ENCODE measurements at places on chromosomes 16 and 17.

- DNase-seq, result no peak
Observed at GRCh38 chr17:46788796-46789195, 29.7 kb downstream of the WNT3 start.

DNA sequence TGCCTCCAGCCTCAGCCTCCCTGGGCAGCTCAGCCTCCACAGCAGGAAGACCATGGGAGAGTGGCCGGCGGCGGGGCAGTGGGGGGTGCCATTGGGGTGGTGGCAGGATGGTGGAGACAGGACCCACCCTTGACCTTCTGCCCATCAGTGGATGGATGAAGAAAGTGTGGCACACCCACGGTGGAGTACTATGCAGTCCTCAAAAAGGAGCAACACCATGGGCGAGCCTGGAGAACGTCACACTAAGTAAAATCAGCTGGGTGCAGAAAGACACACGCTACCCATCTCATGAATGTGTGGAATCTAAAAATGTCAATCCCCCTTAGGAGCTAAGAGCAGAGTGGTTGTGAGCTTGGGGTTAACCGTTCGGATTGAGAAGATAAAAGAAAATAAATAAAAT lies 34.8 kb upstream of the ACSF3 start:
- DNase-seq, result no peak

DNA sequence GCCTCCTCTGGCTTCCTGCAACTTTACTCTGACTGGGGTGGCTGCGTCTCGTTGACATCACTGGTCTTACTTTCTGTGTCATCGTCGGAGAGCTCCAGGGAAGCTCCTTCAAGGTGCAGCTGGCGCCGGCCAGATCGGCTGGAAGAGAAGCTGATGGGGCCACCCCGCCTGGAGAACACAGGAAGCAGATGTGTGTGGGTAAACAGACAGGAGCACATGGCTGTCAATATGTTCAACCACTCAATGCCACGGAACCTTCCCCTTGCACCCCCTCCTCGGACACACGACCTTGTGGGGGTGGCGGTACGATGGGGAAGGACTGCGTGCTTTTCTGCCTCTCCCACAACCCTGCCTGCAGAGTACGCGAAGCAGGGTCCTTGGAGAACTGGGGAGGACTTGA lies 40.1 kb downstream of the NDEL1 start:
- DNase-seq, result no peak

GRCh38 chr16:67548265-67549126 lies 13.8 kb upstream of the CTCF start:
- no peak for DNase-seq

DNA sequence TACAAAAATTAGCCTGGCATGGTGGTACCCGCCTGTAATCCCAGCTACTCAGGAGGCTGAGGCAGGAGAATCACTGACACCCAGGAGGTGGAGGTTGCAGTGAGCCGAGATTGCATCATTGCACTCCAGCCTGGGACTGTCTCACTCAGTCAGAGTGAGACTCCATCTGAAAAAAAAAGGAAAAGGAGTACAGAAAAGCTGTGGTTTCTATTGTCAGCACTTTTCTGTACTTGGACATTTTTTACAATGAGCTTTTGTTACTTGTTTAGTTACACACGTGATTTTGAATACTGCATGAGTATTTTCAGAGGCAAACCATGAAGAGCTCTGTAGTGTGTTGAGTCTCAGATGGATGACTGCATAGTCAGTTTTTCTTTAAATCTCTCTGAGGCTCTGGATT lies 26.3 kb downstream of the ZC3H18 start:
- DNase-seq, result no peak

DNA sequence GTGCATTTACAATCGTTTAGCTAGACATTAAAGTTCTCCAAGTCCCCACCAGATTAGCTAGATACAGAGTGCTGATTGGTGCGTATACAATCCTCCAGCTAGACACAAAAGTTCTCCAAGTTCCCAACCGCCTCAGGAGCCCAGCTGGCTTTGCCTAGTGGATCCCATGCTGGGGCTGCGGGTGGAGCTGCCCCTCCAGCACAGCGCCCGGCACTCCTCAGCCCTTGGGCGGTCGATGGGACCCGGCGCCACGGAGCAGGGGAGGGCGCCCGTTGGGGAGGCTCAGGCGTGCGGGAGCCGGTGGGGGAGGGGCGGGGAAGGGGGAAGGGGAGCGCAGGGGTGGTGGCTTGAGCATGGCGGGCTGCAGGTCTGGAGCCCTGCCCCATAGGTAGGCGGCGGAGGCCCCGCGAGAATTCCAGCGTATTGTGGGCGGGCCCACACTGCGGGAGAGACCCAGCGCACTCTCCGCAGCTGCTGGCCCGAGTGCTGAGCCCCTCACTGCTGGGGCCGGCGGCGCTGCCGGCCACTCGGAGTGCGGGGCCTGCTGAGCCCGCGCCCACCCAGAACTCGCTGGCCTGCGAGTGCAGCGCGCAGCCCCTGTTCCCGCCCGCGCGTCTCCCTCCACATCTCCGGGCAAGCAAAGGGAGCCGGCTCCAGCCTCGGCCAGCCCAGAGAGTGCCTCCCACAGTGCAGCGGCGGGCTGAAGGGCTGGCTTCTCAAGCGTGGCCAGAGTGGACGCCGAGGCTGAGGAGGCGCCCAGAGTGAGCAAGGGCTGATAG lies 907.5 kb downstream of the CDH8 start:
- no peak for DNase-seq

- no peak for DNase-seq
Observed at GRCh38 chr17:83071966-83072562, 7.3 kb upstream of the METRNL start.

DNA sequence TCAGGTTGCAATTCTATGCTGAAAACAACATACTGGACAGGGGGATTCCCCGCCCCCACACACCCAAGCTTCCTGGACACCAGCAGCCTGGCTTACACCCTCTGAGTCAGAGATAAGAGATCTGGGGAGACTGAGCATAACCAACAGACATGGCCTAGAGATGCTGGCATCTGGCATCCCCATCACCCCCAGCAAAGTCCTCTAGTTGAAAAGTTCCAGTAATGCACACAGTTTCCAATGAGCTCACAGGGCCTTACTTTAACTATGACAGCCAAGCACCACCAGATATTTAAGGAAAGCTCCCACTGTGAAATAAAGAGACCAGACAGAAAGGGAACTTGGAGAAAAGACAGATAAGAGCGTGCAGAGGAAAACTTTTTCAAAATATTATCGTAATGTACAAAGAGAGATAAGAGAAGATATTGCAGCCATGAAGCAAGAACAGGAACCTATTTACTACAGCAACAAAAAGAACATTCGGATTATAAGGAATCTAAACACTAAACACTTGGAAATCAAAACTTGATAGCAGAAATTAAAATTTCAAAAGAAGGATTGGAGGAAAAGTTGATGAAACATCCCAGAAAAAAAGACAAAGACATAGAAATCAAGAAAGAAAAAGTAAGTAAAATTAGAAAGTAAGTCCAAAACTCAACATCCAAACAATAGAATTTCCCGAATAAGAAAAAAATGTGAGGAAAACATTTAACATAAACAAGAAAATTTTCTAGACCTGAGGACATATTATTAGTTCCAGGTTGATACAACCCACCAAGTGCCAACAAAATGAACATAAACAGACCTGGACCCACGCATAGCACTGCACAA lies 17.2 kb upstream of the ALOX15 start:
- DNase-seq, result no peak

GRCh38 chr16:1960665-1961630 lies 1.6 kb downstream of the NDUFB10 start:
- no peak for DNase-seq

DNA sequence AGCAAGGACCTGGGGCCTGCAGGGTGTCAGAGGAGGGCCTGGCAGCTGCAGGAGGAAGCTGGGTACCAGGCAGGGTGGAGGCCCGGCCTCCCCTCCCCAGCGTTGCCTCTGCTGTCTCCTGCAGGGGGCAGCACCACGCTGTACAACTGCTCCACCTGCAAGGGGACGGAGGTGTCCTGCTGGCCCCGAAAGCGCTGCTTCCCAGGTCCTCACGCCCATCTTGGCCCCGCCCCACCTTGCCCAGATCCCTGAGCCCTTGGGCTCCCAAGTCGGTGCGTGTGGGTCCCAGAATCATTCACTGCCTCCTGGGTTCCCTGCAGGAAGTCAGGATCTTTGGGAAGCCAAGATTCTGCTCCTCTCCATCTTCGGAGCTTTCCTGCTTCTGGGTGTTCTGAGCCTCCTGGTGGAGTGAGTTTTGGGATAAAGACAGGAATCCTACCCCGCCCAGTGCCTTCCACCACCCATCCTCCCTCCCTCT lies 1.2 kb downstream of the TMEM95 start:
- DNase-seq, result no peak

DNA sequence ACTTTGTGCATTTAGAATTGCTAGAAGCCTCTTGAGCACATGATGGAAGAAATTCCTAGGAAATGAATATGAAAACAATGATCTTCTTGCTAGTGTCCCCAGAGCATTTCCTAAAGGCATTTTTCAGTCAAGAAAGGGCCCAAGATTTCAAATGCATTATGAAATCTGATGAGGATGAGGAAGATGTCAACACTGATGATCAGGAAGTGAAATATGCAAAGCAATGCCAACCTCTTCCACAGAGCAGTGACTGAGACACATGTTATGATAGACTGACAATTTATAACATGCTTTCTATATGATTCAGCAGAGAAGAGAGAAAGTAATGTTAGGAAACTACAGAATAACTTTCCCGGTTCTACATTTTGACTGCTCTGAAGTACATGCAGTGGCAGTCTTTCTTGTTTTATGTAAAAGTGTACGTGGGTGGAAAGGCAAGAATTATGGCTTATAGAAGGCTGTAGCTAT lies 859.1 kb upstream of the GOT2 start:
- DNase-seq, result no peak

DNA sequence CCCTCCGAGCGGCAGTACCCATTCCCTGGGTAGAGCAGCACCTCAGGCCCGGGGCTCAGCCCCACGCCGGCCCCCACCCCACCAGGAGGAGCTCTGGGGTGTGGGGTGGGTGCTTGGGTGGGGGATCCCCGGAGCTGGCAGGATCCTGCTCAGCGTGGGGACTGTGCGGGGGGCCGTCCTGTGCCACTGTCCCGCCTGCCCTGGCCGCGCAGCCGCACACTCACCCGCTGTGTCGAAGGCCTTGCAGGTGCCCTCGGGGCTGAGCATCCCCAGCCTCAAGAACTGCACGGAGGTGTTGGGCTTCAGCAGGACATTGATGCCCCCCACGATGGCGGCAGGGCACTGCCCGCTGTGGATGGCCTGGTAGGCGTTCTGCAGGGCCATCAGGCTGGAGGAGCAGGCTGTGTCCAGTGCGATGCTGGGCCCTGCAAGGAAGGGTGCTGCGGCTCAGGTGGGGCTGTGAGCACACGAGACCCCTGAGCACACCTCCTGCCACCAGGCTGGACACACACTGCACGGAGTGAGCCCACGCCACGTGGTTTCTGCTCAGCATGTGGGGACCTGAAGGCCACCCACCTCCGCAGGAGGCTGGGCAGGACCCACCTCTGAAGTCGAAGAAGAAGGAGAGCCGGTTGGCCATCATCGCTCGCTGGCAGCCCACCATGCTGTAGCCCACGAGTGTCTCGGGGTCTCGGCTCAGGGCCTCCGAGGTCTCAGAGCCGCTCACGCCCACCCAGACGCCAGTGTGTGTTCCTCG lies 4.9 kb downstream of the FASN start:
- no peak for DNase-seq

- DNase-seq, result no peak
Observed at GRCh38 chr17:8832711-8833352, 33.7 kb upstream of the MFSD6L start.

DNA sequence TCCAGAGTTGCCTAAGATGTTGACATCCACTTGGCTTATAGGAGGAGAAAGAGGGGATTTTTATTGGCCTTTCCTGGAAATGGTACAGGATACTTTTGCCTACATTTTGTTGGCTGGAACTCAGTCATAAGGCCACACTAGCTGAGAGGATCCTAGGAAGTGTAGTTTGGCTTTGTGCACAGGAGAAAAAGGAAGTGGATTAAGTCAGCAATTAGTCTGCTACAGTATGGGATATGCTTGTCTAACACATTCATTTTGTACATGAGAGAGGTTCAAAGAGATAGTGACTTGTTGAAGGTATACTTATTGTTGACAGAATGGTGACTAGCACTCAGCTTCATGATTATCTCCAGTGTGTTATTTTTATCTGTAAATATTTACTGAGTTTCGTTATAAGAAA lies 10.3 kb downstream of the UTP18 start:
- no peak for DNase-seq

- DNase-seq, result no peak
Observed at GRCh38 chr16:56657555-56658326, at the start of gene MT1F. Gene MT1F, plus strand, starts transcription at chr16:56657959. Its CDS starts 100 bp downstream, at chr16:56658059.

- DNase-seq, result no peak
Observed at GRCh38 chr16:84917492-84917891, 93.8 kb downstream of the ZDHHC7 start.

- no peak for DNase-seq
Observed at GRCh38 chr17:13352747-13353415, 248.8 kb downstream of the HS3ST3A1 start.

DNA sequence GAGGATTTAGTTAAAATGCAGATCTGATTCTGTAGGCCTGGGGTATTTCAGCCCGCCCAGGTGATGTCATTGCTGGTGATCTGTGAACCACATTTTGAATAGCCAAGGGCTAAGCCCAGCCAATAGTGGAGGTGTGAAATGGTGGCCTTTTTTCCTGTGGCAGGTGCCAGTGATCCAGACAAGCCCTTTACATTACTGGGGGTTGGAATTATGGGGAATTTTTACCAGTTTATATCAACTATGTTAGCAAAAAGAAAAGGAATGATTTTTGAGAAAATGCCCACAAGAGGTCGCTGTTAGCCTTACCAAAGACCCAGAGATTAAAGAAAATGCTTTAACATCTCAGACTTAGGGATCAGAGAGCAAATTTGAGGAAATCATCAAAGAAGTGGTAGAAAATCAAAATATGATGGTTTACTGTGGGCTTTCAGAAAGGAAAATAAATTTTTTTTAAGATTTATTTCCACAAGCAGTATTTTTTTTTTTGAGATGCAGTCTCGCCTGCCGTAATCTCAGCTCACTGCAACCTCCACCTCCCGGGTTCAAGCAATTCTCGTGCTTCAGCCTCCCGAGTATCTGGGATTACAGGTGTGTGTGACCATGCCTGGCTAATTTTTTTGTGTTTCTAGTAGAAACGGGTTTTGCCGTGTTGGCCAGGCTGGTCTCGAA lies 3.9 kb downstream of the VPS35L start:
- DNase-seq, result peak; percentile 27

- DNase-seq, result no peak
Observed at GRCh38 chr17:300881-301280, 51.7 kb downstream of the RPH3AL start.

GRCh38 chr16:85005285-85006069 lies 5.9 kb downstream of the ZDHHC7 start:
- no peak for DNase-seq

All from NCI-H2029 treated with DMSO at 0.1 percent for 48 hours (cell line).